ENCODE measurements at places on chromosomes 1 and 21. TPM values are rescaled to one million over a fixed set of nuclear protein-coding genes. Genes with fewer than 3 reads are reported as not detected.

- DNase-seq, result no peak
Measured at GRCh38 chr1:237679687-237680086, 211.0 kb downstream of the ZP4 start.

Gene A3GALT2
- not detected for total RNA-seq

- DNase-seq, result no peak
Measured at GRCh38 chr1:222107975-222108374, 366.1 kb upstream of the DUSP10 start.

GRCh38 chr1:243402868-243403267 lies 147.0 kb downstream of the SDCCAG8 start:
- DNase-seq, result no peak
